GM13976 (cell line): ENCODE measurements at places on chromosomes 1 and 21.

DNA sequence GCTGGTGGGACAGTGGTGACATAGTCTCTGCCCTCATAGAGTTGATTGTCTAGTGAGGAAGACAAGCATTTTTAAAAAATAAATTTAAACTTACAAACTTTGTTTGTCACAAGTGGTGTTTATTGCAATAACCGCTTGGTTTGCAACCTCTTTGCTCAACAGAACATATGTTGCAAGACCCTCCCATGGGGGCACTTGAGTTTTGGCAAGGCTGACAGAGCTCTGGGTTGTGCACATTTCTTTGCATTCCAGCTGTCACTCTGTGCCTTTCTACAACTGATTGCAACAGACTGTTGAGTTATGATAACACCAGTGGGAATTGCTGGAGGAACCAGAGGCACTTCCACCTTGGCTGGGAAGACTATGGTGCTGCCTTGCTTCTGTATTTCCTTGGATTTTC is 58.4 kb downstream of the LAMC2 start:
- no peak for DNase-seq

DNA sequence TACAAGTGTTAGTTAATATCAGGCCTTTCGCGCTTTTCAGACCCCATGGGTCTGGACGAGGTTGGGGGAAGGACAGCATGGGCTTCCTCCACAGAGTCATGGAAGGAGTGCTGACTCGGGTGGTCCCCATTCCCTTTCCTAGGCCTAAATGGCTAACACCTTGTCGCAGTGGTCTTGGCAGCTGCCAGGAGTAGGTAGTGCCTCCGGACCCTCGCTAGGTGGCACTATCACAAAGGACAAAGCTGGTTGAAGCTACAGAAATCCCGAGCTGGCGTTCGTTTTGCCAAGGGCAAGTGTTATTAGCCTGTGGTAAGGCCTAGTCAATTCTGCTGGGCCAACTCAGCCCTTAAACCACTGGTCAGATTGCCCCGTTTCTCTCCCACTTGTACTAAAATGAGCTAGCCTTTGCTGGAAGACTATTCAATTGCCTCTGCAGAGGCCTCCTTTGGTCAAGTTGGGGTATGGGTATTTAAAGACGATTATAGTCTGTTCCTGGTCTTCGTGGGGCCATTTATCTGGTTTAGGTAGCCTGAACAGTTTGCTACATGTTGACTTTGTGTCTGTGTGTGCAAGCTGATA is 1.1 kb upstream of the UBE2Q1 start:
- DNase-seq = peak; percentile 81

DNA sequence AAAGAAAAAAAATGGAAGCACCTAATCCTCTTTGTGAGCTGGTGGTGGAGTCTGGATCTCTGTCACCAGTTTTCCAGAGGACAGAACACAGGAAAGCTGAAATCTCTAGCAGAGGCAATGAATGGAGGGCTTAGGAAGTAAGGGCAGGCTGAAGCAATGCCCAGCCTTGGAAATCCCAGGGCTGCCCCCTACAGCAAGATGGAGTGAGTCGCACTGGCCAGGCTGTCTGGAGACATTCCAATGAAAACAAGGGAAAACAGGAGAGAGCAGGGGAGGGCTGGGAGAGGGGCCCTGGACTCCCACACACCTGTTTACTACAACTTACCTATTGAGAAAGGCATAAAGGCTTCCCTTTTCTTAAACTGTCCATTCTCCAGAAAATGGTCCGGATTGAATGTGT is 25.9 kb downstream of the CYP2J2 start:
- DNase-seq = no peak

GRCh38 chr1:109637446-109637845 is 17.8 kb downstream of the AMPD2 start:
- no peak for DNase-seq

DNA sequence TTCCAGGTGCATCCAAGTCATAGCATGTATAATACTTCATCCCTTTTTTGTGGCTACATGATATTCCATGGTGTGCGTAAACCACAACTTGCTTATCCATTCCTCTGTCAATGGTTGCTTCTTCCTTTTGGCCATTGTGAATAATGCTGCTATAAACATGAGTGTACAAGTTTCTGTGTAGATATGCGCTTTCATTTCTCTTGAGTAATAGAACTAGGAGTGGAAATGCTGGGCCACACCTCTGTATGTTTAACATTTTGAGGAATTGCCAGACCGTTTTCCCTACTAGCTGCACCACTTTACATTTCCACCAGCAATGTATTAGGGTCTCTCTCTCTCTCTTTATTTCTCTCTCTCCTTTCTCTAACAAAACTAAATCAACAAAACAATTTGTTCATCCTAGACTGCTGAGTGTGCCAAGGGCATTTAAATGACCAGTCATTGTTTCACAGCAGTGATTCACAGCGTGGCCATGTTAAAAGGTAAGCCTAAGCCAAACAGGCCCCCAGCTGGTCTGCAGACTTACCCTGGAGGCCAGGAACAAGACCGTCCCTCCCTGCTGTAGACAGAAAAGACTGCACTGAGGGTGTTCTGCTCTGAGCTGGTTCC is 53.2 kb upstream of the LYST start:
- DNase-seq = no peak

- no peak for DNase-seq
Measured at GRCh38 chr1:247357052-247357780, 25.5 kb upstream of the ZNF496 start.

DNA sequence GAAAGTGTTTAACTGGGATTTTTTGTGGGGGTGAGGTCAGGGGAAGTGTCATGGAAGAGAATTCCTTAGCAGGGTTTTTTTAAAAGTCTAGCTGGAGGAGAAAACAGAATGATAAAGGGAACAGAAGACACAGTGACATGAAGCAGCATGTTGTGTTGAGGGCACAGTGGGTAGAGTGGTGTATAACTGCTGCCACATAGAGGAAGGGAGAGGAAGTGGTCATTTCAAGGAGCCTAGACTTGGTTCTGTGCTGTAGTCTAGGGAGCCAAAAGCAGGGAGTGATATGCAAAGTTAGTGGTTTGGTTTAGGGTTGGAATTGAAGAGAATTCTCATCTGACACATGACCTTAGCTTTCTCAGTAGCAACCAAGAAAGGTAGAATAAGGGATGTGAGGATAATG is 10.2 kb downstream of the EEIG2 start:
- DNase-seq = peak; percentile 38

DNA sequence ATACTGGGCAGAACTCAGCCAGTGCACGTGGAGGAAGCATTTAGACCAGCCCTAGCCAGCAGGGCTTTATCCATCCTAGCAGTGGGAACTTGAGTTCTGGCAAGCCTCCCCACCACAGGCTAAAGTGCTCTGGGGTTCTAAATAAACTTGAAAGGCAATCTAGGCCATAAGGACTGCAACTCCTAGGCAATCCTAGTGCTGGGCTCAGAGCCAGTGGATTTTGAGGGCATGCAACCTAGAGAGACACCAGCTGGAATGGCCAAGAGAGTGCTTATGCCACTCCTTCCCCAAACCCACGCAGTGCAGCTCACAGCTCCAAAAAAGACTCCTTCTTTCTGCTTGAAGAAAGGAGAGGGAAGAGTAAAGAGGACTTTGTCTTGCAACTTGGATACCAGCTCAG is 70.5 kb upstream of the APOBEC4 start:
- DNase-seq = no peak

- no peak for DNase-seq
Measured at GRCh38 chr1:204704794-204705492, 19.4 kb upstream of the LRRN2 start.

GRCh38 chr1:161314201-161314981 is at the start of gene SDHC:
SDHC (plus strand) TSS chr1:161314381; CDS start chr1:161314406, 25 bp downstream.
- peak; percentile 95 for DNase-seq

GRCh38 chr1:248805876-248806275 is 19.8 kb downstream of the SH3BP5L start:
- no peak for DNase-seq

GRCh38 chr1:232322162-232322734 is 307.7 kb downstream of the SIPA1L2 start:
- no peak for DNase-seq
